ENCODE measurements at places on chromosomes 7 and 10. TPM values are rescaled to one million over a fixed set of nuclear protein-coding genes. Genes with fewer than 3 reads are reported as not detected.

FAM25G gene
- total RNA-seq, result not detected

FIGNL1 gene
- 45.1 TPM for total RNA-seq

- no peak for DNase-seq
Measured at GRCh38 chr7:145065473-145065872, 229.6 kb upstream of the TPK1 start.

DNA sequence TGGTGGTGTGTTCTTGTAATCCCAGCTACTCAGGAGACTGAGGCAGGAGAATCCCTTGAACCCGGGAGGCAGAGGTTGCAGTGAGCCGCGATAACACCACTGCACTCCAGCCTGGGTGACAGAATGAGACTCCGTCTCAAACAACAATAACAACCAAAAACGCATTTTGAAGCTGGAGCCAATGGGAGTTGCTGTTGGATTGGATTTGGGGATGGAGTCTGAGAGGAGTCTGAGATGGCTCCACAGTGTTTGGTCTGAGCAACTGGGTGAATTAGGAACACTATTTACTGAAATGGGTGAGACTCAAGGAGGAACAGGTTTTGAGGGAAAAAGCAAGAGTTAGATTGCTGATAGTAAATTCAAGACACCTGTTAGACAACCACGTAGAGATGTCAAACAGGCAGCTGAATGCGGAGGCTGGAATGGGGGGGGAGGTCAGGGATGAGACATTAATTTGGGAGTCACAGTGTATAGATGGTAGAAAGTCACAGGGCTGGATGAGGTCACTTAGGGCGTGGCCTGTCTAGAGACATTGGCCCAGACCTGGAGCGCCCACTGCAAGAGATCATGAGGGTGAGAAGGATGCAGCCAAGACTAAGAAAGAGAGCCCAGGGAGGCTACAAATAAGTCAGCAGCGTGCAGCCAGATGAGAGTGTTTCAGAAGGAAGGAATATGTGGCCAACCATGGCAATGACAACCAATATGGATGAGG lies 56.4 kb downstream of the CYCS start:
- DNase-seq, result no peak

EBF3 gene
- not detected for total RNA-seq

DNA sequence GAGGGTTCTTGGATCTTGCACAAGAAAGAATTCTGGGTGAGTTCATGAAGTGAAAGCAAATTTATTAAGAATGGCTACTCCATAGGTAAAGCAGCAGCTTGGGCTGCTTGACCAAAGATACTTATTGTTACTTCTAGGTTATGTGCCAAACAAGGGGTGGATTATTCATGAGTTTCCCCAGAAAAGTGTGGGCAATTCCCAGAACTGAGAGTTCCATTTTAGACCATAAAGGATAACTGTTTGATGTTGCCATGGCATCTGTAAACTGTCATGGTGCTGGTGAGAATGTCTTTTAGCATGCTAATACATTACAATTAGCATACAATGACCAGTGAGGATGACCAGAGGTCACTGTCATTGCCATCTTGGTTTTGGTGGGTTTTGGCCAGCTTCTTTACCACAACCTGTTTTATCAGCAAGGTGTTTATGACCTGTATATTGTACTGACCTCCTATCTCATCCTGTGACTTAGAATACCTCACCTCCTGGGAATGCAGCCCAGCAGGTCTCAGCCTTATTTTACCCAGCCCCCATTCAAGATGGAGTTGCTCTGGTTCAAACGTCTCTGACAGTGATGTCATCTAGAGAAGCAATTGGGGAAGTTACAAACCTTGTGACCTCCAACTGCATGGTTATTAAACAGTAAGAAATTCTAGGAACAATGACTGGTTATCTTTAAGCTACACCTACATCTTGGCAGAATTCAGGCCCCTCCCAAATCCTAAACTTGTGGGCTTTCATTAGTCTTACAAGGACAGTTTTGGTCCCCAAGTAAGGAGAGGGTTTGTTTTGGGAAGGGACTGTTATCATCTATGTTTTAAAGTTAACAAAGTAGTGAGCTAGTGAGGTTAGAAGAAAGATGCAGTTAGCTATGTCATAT lies 48.0 kb upstream of the INHBA start:
- no peak for DNase-seq

SLC29A4 gene
- total RNA-seq, result not detected

GRCh38 chr10:119667562-119668328 lies 16.6 kb downstream of the BAG3 start:
- DNase-seq, result no peak

DNA sequence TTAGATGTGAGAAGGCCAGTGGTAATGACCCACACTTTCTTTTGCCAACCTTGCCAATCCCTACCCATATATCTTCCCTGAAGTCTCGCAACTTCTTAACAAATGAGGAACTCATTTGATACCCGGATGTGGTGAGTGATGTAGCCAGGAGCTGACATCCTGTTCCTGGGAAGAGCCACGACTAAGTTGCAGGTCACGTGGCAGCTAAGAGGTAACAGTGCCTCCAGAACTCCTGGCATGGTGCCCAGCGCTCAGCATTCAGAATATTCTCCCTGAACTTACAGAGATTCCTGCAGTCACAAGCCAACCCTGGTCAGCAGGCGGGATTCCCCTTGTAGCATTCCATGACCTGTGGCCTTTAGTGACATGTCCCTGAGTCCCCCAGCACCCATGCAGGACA lies 282.5 kb downstream of the GALNT17 start:
- no peak for DNase-seq

MYPN gene
- not detected for total RNA-seq

- DNase-seq, result no peak
Measured at GRCh38 chr10:119723624-119724023, 2.2 kb upstream of the INPP5F start.

- DNase-seq, result no peak
Measured at GRCh38 chr7:105241198-105241597, 147.5 kb downstream of the SRPK2 start.

- no peak for DNase-seq
Measured at GRCh38 chr10:34135515-34135914, 679.6 kb downstream of the PARD3 start.

DNA sequence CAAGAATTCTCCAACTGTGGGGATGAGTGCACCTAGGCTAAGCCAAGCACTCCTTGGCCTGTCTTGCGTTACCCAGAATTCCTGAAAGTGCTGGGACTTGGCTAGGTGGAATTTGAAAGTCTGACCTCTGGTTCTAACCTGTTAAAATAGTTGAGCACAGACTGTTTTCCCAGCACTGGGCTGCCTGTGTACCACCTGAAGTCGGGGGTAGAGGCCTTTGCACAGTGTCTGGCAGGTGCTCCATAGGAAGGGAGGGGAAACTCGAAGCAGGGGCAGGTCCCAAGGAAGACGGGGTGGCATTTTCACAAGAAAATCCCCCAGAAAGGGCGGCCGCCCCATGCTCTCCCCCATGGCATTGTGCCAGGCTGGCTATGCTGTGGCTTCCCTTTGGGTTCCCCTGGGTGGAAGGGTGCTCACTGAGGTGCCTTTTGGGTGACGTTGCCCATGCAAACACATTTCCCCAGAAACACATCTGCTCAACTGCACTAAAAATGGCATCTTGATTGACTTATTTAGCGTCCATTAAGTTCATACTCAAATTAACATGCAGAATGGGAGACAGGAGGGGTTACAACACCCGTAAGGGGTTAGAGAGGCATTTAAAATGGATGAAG lies 62.9 kb downstream of the SYPL1 start:
- DNase-seq, result no peak

COL13A1 gene
- total RNA-seq, result not detected

TMEM270 gene
- not detected for total RNA-seq

DNA sequence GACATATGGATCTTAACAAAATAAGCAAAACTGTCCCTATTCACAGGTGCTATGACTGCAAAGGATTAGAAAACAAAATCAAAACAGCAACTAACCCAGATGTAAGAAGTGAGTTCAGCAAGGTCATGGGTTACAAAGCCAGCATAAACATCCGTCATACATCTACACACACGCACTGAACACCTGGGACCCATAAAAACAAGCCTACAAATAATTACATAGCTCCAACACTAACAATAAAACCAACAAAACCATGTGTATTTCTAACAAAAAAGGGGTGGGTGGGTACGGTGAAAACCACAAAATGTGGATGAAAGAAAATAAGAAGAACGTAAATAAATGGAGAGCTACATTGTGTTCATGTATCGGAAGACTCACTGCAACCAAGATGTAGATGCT lies 256.8 kb downstream of the ELFN1 start:
- no peak for DNase-seq

- DNase-seq, result no peak
Measured at GRCh38 chr7:150879345-150879744, 27.0 kb downstream of the AOC1 start.

IL6 gene
- 0.72 TPM for total RNA-seq

GRCh38 chr10:99965700-99966099 lies 44.0 kb downstream of the DNMBP start:
- DNase-seq, result no peak

METTL27 gene
- total RNA-seq, result not detected

CCZ1 gene
- 84.6 TPM for total RNA-seq

OR2A1 gene
- not detected for total RNA-seq

GRCh38 chr10:79189181-79189580 lies 120.4 kb downstream of the ZMIZ1 start:
- no peak for DNase-seq

SLC18A2 gene
- total RNA-seq, result 0.07 TPM

SFR1 gene
- 13.6 TPM for total RNA-seq

DNA sequence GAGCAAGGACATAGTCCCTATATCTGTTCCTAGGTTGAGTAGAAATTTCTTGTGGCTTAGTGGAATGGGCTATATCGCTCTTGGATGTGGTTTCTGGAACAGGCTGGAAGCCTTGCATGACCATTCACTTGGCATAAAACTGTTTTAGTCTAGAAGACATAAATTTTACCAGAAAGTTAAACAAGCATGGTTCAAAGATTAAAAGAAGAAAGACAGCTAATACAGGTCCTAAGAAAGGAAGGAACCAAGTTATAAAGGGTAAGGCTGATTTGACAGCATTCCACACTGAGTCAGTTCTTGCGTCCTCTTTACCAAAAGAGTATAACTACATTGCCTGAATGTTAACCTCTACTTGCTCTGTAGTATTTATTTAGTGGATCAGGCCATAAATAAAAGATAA lies 724.2 kb downstream of the SORCS1 start:
- no peak for DNase-seq

DNA sequence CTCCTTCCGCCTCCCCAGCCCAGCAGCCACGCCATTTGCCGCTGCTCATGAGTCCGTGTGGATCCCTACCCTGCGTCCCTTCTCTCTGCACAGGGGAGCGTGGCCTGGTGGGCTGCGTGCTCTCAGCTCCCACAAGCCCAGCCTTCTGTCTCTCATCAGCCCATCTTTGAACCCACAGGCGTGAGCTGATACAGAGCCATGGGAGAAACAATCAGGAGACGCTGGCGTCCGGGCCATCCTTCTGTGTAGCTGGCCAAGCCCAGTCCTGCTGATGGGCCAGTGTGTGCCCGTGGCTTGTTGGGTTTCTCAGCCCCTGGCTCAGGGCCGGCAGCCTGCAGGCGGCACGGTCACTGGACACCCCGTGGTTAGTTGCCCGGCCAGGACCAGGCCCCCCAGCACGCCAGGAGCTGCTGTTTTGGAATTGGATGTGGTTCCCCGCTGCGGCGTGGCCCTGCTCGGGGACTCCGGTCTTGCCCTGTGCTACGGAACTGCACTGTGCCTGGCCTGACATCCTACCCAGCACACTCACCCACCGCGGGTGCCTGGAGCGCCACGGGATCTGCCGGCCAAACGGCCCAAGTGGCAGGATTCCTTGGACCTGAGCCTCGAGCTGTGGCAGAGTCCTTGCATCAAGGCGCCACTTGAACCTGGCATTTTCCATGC lies 88.9 kb downstream of the ELFN1 start:
- no peak for DNase-seq

DNA sequence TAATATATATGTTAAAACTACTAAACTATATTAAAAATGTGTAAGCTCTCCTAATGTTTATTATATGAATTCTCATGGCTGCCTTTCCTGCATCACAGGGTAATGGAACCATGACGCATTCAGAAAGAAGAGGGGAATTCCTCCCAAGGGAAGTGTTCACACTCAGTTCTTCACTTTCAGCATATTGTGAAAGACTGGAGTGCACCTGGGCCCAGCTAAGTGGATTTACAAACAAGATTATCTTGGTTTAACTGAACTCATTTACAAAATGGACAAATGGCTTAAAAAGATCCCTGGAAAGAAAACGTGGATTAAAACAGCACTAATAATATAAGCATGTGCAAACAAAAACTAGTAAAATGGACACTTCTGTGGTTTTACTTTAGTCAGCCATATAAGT lies 149.8 kb downstream of the DOCK4 start:
- no peak for DNase-seq

HABP2 gene
- total RNA-seq, result not detected

- DNase-seq, result no peak
Measured at GRCh38 chr7:31082447-31082846, 30.3 kb downstream of the ADCYAP1R1 start.

DNA sequence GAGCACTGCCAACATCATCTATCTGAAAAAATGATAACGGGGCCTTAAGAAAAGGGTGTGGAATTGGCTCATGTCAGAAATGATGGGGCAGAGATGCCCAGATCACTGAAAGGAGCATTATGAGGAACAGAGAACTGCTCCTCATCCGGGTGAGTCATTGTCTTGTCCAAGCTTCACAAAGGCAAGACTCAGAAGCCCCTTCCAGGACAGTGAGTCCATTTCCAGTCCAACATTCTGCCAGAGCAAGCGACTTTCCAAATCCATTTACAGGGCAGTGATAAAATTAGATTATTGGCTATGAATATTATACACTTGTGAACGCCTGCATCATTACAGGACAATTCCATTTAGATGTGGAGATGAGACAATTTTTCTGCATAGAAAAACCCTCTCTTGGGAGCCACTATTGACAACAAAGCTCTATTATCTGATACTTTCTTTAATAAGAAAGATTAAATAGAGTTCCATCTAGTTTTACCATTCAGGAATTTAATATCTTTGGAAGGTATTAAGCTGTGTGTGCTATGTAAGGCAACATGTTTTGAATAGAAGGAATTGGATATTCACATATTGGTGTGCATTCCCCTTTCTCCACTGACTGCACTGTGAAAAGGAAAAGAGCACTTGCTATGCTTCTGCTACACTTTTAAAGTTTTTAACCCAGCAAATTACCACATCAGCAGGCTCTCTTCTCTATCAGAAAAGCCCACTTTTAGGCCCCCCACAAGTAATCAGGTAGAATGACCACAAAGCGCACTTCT lies 159.6 kb downstream of the NRP1 start:
- DNase-seq, result no peak

GRCh38 chr7:531777-532176 lies 12.1 kb upstream of the PDGFA start:
- DNase-seq, result no peak

Data from CD8-positive, alpha-beta memory T cell (primary cell).